ENCODE measurements at places on chromosomes 3 and 15. TPM values are rescaled to one million over a fixed set of nuclear protein-coding genes. Genes with fewer than 3 reads are reported as not detected.

The IL20RB gene
- 1.5 TPM for total RNA-seq

The CYP19A1 gene
- 0.07 TPM for total RNA-seq

The C2CD4A gene
- total RNA-seq = not detected

The ROPN1 gene
- not detected for total RNA-seq

The PLCB2 gene
- 109 TPM for total RNA-seq

The KIF7 gene
- total RNA-seq = 0.22 TPM

The DNAH12 gene
- total RNA-seq = 0.22 TPM

The PRSS50 gene
- not detected for total RNA-seq

The WDR93 gene
- 0.16 TPM for total RNA-seq

The P2RY13 gene
- 0.33 TPM for total RNA-seq

The GOLGA8J gene
- total RNA-seq = not detected

The MYO9A gene
- total RNA-seq = 39.4 TPM

The CA12 gene
- not detected for total RNA-seq

The PEAK1 gene
- 31.8 TPM for total RNA-seq

The HCLS1 gene
- 440 TPM for total RNA-seq

The WDR72 gene
- total RNA-seq = not detected

The CDHR4 gene
- total RNA-seq = not detected

The EPHB1 gene
- total RNA-seq = 3.8 TPM

The SLCO2A1 gene
- not detected for total RNA-seq

The SLC22A14 gene
- 0.16 TPM for total RNA-seq

The ANKUB1 gene
- not detected for total RNA-seq

The ADAMTS17 gene
- total RNA-seq = not detected

The CX3CR1 gene
- 0.38 TPM for total RNA-seq

The DNAJA4 gene
- 18.8 TPM for total RNA-seq

The CRABP1 gene
- not detected for total RNA-seq

The ATP13A5 gene
- not detected for total RNA-seq

The TMCO5A gene
- not detected for total RNA-seq

The CPNE4 gene
- not detected for total RNA-seq

The TRH gene
- not detected for total RNA-seq

The SNX4 gene
- total RNA-seq = 30.2 TPM

The KCNH8 gene
- total RNA-seq = 1.3 TPM

The TERC gene
- 2.5 TPM for total RNA-seq

The TMCC1 gene
- total RNA-seq = 25.8 TPM

The SLC22A13 gene
- 0.51 TPM for total RNA-seq
